Spinal cord (tissue), 10 donors: ENCODE measurements at places on chromosomes 12 and 14. TPM values are rescaled to one million over a fixed set of nuclear protein-coding genes. Genes with fewer than 3 reads are reported as not detected.

CRACR2A gene
- total RNA-seq: 2.1 TPM

KRT83 gene
- total RNA-seq: not detected

KCNMB4 gene
- 18.9 TPM for total RNA-seq

AICDA gene
- total RNA-seq: 0.10 TPM

POLE2 gene
- 10.6 TPM for total RNA-seq

SLC38A4 gene
- 2.3 TPM for total RNA-seq

DTX1 gene
- 14.4 TPM for total RNA-seq

TMEM119 gene
- total RNA-seq: 12.1 TPM

DNA sequence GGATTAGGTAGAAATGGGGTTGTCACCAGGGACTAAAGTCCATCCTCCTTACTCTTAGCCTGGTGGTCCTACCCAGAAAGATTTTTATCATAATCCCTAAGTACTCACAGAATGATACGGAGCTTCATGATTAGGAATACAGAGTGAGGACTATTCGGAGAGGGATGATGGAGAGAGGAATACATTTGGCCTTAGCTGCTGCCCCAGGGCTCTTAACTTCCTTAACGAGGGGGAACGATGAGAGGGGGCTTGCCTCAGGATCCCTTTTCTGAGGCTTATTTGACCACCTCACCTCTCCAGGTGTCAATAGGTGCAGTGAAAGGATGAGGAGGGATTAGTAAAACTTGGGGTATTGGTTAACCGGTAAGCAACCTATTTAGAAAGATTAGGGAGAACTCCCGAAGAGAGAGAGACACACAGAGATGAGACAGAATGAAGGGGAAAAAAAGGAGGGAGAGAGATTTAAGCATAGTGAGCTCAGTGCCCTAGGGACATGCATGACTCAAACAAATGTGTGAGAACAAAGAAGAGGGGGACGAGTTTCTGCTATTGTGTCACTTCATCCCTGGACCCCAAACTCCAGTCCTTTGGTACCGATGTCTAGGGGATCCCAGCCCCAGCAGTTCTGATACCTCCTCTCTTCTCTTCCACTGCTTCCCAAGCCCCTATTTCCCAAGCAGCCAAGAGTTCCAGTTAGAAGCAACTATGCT, 1.1 kb downstream of the NFE2 start:
- H3K27me3 ChIP-seq: peaks cover 20% of the 10 kb centered on the region
- H3K27ac ChIP-seq: no peak overlapping the region
- H3K4me1 ChIP-seq: peaks cover 16% of the 10 kb centered on the region
- no peak overlapping the region for H3K4me3 ChIP-seq
- DNase-seq: no peak

- no peak overlapping the region for H3K27ac ChIP-seq
- peaks cover 3% of the 10 kb centered on the region for H3K27me3 ChIP-seq
- no peaks in the 10 kb centered on the region for H3K36me3 ChIP-seq
- no peak for DNase-seq
- H3K4me3 ChIP-seq: no peak overlapping the region
These were observed 357.1 kb downstream of the BCL11B start for GRCh38 chr14:98914942-98915341.

DNA sequence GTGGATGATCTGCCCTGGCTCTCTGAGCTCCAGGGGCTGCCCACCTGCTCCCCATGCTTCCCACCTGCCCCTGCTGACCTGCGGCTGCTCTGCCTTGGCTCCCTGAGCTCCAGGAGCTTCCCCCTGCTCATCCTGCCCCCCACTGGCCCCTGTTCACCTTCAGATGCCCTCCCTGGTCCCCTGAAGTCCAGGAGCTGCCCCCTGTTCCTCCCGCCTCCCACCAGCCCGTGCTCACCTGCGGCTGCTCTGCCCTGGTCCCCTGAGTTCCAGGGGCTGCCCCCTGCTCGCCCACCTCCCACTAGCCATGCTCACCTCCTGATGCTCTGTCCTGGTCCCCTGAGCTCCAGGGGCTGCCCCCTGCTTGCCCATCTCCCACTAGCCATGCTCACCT, 219.7 kb downstream of the TMEM121 start:
- no peaks in the 10 kb centered on the region for H3K4me1 ChIP-seq
- no peak overlapping the region for H3K27ac ChIP-seq
- H3K27me3 ChIP-seq: no peaks in the 10 kb centered on the region

DNA sequence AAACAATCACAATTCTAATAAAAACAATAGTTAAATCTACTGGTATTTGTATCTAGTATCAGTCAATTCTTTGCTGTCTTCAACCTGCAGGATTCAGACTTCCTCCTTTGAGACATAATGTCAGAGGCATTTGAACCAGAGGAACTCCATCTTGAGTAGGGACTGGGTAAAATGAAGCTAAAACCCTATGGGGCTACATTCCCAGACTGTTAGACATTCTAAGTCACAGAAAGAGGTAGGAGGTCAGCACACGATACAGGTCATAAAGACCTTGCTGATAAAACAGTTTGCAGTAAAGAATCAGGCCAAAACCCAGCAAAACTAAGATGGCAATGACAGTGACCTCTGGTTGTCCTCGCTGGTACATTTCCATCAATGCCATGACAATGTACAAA, 48.2 kb upstream of the MAP3K9 start:
- H3K4me1 ChIP-seq: no peaks in the 10 kb centered on the region
- no peaks in the 10 kb centered on the region for H3K36me3 ChIP-seq
- DNase-seq: no peak
- H3K4me3 ChIP-seq: no peak overlapping the region
- no peaks in the 10 kb centered on the region for H3K27me3 ChIP-seq

DNA sequence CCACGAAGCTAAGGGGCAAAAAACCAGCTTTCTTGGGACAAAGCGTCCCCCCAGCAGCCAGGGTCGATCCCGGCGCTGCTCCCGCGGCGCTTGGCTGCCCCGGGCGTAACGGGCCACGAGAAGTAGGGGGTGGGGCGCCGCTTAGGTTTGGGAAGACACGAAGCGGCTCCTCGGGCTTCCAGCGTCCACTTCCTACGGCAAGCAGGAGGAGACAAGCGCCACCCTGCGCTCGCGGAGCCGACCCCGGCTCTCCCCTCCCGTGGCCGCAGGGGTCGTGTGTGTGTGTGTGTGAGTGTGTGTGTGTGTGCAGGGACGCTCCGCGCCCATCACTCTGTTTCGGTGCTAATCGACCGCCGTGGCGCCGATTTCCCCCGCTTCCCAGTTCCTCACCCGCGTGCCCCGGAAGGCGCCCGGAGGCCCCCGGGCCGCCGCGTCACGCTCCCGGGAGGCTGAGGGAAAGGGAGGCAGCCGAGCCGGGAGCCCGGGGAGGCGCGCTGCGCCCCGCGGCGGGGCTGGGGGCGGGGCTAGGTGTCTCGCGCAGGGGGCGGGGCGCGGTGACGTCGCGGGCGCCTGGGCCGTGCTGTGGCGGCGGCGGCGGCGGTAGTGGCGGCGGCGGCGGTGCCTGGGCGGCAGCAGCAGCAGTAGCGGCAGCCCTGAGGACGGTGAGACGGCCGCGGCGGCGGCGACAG, at the start of gene ERC1:
ERC1 (plus strand) TSS at position 563 of the 689 bp plus-strand sequence. CDS start 36,681 bp downstream, outside the sequence.
- peak within 1 kb of the TSS; percentile 87 for H3K4me3 ChIP-seq
- peak; percentile 96 for DNase-seq
- H3K36me3 ChIP-seq: no peaks in the 10 kb centered on the region
- H3K27me3 ChIP-seq: no peaks in the 10 kb centered on the region
- no peaks in the 10 kb centered on the region for H3K4me1 ChIP-seq
- H3K27ac ChIP-seq: peak within 1 kb of the TSS; percentile 95

GRCh38 chr12:84599539-84599938, 313.1 kb downstream of the SLC6A15 start:
- no peaks in the 10 kb centered on the region for H3K36me3 ChIP-seq
- no peaks in the 10 kb centered on the region for H3K27me3 ChIP-seq
- no peak overlapping the region for H3K4me3 ChIP-seq

DNA sequence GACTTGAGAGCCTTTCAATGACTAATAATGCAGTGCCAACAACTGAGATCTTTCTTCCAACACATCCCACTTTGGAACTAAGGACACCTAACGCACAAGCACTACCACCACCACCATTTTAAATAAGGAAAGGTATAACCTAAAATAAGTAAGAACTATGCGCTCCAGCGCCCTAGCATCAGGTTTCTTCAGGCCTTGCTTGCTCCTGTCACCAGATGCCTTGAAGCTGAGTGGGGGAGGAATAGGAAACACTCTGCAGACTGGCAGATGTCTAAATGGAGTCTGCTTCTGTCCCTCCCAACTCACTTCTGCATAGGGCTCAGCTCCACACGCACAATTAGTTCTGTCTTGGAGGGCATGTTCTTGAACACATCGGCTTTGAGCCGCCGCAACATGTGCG, 15.1 kb downstream of the CHD4 start:
- H3K36me3 ChIP-seq: peaks cover 92% of the 10 kb centered on the region
- no peaks in the 10 kb centered on the region for H3K4me1 ChIP-seq
- H3K27me3 ChIP-seq: no peaks in the 10 kb centered on the region
- no peak overlapping the region for H3K4me3 ChIP-seq
- no peak for DNase-seq

DNA sequence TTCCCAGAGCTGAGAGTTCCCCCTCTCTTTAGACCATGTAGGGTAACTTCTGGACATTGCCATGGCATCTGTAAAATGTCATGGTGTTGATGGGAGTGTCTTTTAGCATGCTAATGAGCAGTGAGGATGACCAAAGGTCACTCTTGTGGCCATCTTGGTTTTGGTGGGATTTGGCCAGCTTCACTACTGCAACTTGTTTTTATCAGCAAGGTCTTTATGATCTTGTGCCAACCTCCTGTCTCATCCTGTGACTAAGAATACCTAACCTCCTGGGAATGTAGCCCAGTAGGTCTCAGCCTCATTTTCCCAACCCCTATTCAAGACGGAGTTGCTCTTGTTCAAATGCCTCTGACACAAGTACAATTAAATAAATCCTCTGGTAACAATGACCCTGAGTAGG, 244.4 kb downstream of the NEDD1 start:
- H3K4me1 ChIP-seq: no peaks in the 10 kb centered on the region
- H3K4me3 ChIP-seq: no peak overlapping the region
- H3K27me3 ChIP-seq: no peaks in the 10 kb centered on the region
- no peak overlapping the region for H3K27ac ChIP-seq

GRCh38 chr12:128069359-128069997, 197.5 kb upstream of the TMEM132C start:
- H3K27ac ChIP-seq: no peak overlapping the region
- H3K27me3 ChIP-seq: no peaks in the 10 kb centered on the region
- no peak overlapping the region for H3K4me3 ChIP-seq
- DNase-seq: peak; percentile 31
- no peaks in the 10 kb centered on the region for H3K36me3 ChIP-seq

DNA sequence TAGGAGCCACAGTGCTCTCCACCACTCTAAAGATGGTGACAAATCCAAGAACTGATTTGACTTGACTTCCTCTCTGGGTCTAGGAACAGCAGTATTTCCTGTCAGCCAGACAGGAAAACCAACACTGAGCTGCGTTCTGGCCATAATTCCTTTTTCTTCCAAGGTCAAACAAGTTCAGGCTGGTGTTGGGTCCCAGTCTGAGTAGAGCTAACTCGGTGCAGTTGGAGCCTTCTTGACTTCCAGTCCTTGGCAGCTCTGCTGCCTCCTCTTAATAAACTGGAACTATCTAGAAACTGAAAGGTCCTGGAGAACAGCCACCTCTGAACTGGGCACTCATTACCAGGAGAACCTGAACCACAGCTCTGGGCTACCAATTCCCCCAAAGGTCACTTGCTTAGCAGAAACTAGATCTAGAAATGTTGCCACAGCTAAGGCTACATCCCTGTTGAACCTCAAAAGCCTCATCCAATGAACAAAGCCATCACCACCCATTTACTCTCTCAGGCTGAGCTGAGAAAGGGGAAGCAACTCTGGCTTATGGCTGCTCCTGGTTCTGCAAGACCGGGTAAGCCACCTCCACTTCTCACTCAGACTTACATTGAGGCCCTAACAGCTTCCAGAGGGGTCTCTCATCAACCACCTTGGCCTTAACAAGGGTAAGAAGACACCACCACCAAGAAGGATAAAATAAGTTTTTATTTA, 27.7 kb downstream of the MAX start:
- peaks cover 9% of the 10 kb centered on the region for H3K4me1 ChIP-seq
- no peak overlapping the region for H3K4me3 ChIP-seq
- DNase-seq: no peak
- H3K27ac ChIP-seq: no peak overlapping the region

DNA sequence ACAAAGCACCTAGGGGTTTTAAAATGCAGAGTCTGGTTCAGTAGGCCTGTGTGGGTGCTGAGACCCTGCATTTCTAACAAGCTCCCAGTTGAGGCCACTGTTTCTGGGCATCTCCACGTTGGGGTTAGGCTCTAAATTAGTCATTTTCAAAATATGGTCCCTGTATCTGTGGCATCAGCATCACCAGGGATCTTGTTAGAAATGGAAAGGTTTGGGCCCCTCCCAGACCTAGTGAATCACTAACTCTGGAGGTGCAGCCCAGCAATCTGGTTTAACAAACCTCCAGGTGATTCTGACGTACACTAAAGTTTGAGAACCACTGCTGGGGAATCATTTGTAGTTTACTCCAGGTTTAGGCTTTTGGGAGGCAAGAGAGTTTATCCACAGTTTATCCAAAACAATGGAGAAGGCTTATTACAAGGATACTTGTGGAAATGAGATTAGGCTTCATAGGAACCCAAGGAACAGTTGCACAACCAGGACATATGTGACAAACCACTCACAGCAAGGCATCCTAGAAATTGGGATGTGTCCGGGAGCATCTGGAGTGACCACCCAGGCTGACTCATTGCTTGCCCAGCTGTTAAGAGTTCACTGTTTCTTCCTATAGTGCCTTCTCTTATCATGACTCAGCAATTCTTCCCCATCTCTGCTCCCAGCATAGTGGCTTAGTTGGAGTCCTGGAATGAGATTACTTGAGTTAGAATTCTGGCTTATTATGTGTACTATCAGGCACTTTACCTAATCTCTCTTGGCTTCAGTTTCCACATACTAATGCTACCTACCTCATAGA, 71.6 kb upstream of the STXBP6 start:
- DNase-seq: no peak
- H3K36me3 ChIP-seq: no peaks in the 10 kb centered on the region
- H3K4me3 ChIP-seq: no peak overlapping the region
- H3K4me1 ChIP-seq: no peaks in the 10 kb centered on the region

DNA sequence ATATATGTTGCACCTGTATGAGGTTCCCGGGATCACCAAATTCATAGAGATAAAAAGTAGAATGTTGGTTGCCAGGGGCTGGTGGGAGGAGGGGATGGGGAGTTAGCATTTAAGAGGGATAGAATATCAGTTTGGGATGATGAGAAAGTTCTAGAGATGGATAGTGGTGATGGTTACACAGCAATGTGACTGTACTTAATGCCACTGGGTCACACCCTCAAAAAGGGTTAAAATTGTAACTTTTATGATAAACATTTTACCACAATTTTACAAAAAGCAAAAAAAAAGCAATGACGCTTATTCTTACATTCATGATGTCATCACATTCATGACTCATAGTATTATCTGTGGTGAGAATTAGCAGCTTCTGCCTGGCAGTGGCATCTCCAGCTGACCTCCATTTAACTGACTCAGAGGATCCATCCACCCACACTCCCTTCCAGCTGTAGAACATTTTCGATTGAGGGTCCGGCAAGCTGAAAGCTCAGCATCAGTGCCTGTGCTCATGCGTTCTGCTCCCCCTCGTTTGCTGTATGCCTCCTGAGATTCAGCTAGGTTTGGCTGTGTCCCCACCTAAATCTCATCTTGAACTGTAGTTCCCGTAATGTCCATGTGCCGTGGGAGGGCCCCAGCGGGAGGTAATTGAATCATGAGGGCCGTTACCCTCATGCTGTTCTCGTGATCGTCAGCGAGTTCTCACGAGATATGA, 64.8 kb upstream of the TMEM260 start:
- no peaks in the 10 kb centered on the region for H3K36me3 ChIP-seq
- H3K4me1 ChIP-seq: no peaks in the 10 kb centered on the region
- H3K4me3 ChIP-seq: no peak overlapping the region
- H3K27me3 ChIP-seq: no peaks in the 10 kb centered on the region

- no peaks in the 10 kb centered on the region for H3K27me3 ChIP-seq
- no peaks in the 10 kb centered on the region for H3K36me3 ChIP-seq
- no peak overlapping the region for H3K27ac ChIP-seq
- no peak for DNase-seq
These were observed 12.7 kb downstream of the BDKRB1 start for GRCh38 chr14:96268431-96269358.
